Urinary bladder (tissue), 4 donors: ENCODE measurements at places on chromosomes 2 and 18.

DNA sequence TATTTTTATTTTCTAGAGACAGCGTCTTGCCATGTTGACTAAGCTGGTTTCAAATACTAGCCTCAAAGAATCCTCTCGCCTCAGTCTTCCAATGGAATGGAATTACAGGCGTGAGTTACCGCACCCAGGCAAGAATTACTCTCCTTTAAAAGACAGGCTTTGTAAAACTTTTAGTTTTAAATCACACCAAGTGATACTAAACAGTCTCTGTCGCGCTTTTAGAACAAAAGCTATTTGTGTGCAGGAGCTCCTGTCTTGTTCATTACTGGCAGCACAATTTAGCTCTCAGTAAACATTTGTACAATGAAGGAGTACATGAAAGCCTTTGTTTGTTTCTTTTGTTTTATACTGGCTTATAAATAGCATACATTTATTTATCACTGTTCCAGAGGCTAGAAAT lies 1719.2 kb upstream of the PIK3C3 start:
- DNase-seq: no peak

DNA sequence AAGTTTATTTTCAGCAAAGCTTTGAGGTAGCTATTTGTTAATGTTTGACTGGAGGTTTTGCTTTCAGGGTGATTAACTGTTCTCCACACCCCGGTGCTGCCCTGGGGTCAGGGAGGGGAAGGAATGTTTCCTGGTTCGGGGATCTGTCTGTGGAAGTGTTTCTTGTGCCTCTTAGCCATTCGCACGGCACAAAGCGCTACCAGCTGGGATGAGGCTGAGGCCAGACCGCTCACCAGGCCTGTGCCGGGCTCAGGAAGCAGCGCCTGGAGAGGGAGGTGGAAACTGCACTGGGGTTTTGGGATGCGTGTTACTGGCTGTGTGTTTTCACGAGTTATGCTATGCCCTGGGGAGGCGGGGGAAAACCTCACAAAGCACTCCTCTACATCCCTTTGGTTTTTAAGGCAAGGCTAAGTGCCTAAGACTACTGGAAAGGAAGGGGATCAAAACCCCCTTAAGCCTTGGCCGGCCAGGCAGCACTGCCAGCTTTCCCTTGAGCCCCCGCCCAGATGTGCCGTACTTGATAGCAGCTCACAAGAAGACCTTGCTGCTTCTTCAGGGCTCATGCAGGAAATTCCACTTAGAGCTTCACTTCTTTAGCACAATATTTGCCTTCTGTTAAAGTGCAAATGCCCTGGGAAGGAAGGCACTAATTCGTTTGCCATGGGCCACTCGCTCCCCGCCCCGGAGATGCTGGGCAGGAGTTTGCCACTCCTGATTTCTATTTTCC lies 65.7 kb upstream of the CNGA3 start:
- no peak for DNase-seq

- no peak for DNase-seq
Measured at GRCh38 chr18:40698129-40698528, 1256.9 kb upstream of the PIK3C3 start.

DNA sequence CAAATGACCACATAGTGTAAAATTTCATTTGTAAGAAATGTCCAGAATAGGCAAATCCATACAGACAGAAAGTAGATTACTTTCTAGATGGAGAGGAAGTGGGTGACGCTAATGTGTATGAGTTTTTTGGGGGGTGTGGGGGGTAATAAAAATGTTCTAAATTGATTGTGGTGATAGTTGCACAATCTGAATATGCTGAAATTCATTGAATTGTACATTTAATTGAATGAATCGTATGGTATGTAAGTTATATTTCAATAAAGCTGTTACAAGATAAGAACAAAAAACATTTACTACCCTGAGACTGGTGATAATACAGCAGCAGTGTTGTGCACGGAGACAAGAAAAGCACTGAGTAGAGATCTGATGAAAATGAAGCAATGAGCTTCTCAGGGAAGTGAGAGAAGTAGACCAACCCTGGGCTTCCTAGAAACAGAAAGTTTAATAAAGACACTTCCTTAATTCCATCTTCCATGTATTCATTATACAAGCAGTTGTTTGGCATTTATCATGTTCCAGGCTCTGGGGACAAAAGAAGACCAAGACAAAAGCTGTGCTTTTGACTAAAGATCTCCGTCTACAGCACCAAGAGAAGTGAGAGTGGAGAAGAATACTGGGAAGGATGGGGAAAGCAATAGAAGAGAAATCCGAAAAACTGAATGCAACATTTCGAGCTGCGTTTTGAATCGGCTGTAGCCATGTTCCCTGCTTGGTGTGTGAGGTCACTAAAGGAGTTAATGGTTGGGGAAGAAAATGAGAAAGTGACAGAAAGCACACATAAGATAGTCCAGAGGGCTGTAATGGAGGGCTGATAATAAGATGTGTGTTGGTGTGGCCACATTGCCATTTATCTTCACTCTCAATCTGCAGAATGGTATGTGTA lies 1.8 kb upstream of the PDE11A start:
- DNase-seq: no peak

DNA sequence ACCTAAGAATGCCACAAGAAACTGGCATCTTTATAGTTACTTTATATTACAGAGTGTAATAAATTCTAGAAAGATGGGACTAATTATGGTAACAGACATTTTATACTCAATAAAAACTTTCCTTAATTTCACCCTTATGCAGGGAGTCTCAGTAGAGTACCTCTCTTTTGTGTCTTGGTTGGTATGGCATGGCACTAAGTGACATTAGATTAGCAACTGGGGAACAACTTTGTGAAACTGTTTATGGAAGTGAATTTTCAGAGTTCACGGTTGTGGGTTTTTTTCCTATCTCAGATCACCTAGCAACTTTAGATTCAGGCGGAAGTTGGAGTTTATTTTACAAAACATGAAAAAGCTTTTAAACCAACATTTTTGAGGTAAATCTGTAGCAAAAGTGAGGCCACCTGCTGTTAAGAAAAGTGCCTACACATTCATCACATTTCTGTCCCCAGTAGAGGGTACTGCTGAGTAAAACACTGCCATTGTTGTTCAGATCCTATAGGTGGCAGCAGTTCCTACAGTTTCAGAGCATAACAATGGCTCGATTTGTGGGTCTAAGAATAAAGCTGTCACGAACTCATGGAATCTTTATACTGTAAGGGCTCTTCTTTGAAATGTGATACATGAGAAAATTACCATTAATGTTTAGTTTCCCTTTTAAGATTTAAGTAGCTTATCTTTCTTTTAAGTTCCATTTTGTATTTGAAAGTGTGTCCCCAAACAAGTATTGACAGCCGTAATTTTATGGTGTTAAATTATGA lies 117.6 kb downstream of the CAMKMT start:
- peak; percentile 78 for DNase-seq

DNA sequence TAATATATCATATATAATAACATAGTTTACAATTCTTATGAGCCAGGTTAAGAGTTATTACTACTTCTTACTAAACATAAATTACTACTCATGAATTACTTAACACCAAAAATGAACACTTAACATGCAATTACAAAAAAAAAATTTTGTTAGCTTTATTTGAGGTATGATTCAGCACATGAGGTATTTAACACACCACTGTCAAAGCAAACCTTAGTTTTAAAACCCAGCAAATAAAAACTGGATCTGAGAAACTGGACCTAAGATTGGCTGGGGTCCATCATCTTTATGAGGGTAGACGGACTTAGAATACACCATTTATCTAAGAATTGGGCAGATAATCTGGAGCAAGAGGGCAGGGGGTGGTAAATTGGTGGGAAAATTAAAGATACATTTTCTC lies 81.8 kb upstream of the CREB1 start:
- DNase-seq: no peak
